ENCODE measurements at places on chromosomes 12 and 14.

DNA sequence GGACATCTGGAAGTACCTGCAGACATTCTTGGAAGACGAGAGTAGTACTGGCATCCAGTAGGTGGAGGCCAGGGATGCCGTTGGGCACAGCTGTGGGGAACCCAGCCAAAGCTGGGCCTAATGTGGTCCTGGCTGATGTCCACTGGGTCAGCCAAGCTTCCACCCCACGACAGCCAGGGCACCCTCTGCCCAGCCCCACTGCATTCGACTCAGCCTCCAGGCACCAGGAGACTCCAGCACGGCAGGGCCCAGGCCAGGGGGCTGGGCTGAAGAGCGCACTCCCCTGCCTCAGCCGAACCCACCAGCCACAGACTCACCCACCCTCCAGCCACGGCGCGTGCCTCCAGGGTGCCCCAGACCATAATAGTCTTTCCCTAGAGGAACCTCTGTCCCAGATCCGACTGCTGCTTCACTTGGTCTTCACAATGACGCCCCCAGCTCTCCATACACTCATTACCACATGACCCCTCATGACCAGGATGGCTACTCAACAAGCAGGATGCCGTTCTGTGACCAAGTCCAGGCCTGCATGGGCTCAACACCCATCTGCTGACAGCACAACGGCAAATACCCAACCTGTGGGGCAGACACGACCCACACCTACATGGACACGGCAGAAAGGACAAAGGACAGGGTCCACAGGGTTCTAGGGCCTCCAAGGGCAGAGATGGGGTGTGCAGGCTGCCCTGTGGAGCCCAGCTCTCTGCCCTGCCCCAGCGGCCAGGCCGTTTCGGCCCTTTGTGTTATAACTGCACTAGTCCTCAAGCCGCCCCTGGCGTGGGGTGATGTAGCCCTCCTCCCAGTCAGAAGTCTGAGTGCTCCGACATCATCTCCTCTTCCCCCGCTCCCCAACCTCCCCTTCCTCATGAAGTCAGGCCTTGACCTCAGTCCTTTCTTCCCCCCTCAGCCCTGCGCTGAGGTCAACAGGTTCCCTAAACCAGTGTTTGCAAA lies 22.8 kb downstream of the ITPK1 start:
- no peak for DNase-seq

GRCh38 chr12:49358483-49359141 lies 8.7 kb upstream of the SPATS2 start:
- no peak for DNase-seq

- no peak for DNase-seq
Measured at GRCh38 chr12:6319446-6319845, 9.0 kb downstream of the PLEKHG6 start.

DNA sequence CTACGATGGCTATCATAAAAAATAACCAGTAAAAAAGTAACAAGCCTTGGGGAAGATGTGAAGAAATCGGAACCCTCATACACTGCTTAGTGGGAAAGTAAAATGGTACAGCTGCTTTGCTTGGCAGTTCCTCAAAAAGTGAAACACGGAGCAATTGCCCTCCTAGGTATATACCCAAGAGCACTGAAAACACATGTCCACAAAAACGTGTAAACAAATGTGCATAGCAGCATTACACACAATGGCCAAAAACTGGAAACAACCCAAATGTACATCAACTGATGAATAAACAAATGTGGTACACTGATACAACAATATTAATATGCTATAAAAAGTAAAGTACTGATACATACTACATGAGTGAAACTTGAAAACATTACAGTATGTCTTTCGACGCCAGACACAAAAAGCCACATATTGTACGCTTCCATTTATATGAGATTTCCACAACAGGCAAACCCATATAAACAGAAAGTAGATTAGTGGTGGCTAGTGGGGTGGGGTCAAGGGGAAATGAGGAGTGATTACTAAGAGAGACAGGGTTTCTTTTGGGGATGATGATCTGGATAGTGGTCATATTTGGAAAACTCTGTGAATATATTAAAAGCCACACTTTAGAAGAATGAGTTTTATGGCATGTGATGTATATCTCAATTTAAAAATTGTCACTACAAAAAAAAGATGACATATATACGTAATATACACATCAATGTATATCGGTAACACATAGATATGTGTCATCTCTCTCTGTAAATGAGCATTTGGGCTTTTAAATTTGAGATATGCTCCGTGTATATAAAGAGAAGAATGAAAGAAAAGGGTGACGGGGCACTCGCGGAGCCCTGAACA lies 996 bp downstream of the SLC41A2 start:
- DNase-seq: no peak

GRCh38 chr14:90386321-90386720 lies 10.5 kb upstream of the CALM1 start:
- DNase-seq: no peak

- DNase-seq: no peak
Measured at GRCh38 chr12:46801293-46801692, 24.5 kb downstream of the SLC38A4 start.

DNA sequence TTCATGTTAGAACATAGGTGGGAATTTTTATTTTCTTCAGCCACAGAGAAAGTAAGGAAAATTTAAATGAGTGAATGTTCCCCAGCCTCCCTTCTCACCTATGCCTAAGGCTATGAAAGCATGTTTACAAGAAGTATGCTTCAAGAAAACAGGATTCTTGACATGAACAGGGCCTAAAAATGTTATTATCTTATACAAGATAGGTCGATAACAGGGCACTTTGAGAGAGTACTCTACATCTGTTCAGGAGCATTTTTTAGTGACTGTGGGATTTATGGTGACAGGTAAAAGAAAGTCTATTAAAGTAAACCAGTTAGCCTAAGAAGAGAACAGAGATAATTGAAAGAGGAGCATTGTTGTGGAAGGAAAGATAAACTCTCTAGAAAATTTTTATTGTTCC lies 222.9 kb upstream of the DAAM1 start:
- no peak for DNase-seq

DNA sequence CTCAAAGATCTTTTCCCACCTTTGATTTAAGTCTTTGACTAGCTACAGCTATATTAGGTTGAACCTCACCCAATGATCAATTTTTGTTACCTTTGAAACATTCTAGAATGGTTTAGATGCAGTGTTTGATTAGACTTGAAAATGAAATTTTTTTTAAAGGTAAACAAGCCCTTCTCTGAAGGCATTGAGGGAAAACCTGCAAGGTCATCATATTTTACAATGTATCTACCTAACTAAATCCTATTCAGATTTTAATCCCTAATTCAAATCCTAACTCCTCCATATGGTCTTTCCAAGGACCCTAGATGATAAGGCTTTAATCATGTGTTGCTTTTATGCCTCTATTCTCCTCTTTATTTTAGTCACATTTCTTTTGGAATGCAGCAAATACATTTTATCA lies 95.4 kb downstream of the ALG10B start:
- DNase-seq: no peak

DNA sequence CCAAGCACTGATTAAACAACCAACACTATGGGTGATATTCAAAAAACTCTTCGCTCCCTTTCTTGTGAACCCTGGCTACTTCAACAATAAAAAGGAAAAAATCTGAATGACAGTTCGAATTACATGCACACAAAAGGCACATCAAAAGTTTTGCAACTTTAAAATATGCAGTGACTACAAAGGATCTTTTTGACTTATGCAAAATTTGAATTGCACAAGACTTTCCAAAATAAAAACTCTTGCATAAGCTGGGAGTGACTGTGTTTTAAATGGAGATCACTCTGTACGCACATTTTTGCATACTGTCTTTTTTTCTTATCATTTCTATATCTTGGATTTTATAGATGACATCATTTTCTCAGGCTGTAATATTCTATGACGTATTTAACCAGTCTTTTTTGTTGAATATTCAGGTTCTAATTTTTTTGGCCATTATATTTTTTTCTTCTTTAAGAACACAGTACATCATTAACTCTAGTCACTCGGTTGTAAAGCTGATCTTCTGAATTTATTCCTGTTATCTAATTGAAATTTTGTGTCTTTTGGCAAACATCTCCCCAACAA lies 667.6 kb upstream of the TBX3 start:
- no peak for DNase-seq

DNA sequence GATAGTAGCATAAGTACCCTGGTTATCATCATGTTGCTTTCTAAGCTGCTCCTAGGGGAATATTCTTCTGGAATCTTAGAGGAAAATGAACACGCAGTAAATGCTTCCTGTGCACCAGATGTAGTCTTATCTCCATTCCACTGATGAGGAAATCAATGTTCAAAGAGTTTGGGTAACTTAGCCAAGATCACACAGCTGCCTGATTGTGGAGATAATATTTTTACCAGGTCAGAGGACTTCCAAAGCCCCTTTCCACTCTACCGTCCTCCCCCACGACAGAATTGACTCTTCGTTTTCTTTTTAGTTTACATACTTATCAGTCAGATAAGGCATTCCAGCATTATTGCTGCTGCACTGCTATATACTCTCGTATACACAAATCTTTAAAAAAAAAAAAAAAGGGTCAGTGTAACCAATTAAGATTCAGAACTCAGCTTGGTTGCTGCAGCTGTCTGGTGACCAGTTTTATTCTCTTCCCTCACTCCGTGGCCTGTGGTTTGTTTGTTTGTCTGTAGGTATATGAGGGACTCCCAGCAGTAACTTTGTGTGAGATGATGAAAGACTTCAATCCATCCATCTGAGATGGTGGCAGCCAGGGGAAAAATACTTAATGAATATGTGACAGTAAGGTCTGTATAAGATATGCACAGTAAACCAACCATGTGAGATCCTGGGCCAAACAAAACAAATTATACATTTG lies 110.5 kb downstream of the TGFB3 start:
- no peak for DNase-seq

DNA sequence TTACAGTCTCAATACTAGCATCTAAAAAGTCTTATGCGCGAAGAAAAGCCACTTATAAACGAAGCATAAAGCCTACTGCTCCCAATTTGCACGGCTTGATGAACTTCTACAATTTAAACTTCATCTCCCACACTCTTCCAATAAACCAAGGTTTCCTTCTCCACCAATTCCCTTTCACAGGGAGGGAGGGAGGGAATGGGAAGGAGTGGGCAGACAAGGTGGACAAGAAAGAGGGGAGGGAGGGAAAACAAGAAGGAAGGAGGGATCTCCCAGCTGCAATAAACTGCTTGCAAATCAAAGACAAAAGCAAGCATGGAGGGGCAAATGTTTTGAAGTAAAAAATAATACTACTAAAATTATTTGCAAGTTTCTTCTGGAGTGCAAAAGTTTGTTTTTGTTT lies 64.5 kb downstream of the MED13L start:
- DNase-seq: no peak

GRCh38 chr14:68041876-68042354 lies 222.3 kb downstream of the RAD51B start:
- DNase-seq: no peak

GRCh38 chr14:68957775-68958174 lies 21.3 kb downstream of the ACTN1 start:
- no peak for DNase-seq

GRCh38 chr14:73100334-73100733 lies 36.0 kb upstream of the PSEN1 start:
- no peak for DNase-seq

GRCh38 chr12:91367234-91367849 lies 184.7 kb upstream of the DCN start:
- no peak for DNase-seq

- no peak for DNase-seq
Measured at GRCh38 chr14:77867476-77867875, 67.6 kb downstream of the ADCK1 start.

- no peak for DNase-seq
Measured at GRCh38 chr12:131831635-131832041, 3.4 kb downstream of the MMP17 start.

DNA sequence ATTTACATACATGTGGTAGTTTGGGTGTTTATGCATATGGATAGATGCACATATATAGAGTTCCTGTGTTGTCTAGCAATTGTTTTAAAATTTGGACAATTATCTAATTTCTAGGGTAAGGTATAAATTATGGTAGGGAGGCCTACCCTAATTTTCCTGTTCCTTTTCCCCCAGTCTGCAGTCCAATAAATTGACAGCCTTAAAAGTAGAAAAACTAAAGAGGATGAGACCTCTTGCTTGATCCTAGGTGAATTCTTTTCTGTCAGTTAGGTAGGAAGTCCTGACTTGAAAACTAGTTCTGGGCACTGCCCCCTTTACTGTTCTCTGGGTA lies 2.1 kb upstream of the CDKN1B start:
- DNase-seq: no peak

GRCh38 chr12:15924956-15925355 lies 13.8 kb downstream of the DERA start:
- no peak for DNase-seq

DNA sequence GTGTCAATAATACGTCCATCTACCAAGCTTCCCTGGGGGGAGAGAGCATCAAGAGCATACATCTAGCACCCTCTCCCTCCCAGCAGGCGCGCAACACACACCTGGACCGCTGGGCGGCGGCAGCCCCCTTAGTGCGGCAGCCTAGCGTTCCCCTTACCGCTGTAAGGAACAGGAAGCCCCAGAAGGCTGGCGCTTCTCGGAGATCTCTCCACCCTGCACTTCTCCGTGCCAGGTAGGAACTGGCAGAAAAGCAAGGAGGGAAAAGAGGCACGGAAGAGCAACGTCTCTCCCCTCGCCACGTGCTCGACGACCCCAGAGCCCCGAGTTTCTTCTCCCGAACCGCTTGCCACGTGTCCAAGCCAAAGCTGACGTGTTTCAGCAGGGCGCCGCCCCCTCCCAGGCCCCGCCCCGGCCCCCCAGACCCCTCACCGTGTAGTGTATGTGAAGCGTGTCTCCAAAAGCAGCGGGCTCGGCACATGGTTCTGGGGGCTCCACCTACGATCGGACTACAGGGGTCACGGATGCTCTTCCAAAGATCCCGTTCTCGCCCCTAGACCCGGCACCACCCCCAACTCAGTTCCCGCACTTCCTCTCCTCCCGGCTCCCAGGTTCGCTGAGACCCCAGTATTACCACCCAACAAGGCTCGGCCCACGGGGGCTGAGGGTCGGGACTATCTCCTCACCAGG lies 532 bp downstream of the FKBP11 start:
- peak; percentile 92 for DNase-seq

DNA sequence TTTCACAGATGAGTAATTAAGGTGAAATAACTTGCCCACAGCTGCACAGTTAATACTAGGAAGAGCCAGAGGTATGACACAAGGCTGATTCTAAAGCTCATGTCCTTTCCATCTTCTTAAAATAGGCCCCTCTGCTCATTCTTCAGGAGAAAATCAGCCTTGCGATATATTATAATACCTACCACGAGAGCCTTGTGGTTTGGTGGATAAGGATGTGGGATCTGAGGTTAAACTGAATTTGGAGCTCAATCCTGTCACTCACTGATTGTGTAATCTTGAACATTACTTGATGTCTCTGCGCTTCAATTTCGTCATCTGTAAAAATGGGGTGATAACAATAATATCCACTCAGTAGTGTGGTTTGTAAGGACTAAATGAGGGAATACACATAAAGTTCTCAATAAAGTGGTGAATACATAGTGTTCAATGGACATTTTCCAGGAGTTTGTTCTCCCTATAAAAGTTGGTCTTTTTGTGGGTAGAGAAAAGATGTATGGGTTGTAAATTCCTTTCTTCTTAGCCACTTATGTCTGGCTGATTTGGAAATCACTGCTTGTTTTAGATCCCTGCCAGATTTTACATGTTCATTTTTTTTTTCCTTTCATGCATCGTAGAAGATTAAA lies 25.1 kb upstream of the ATP2B1 start:
- no peak for DNase-seq
